H1 (cell line): ENCODE measurements at places on chromosomes 6 and 20. TPM values are rescaled to one million over a fixed set of nuclear protein-coding genes. Genes with fewer than 3 reads are reported as not detected.

GRCh38 chr6:118965371-118965770 lies 30.4 kb upstream of the MCM9 start:
- DNase-seq = no peak
- H3K4me3 ChIP-seq = no peak overlapping the region
- no peak overlapping the region for H3K27ac ChIP-seq
- no peaks in the 10 kb centered on the region for H3K27me3 ChIP-seq
- H3K36me3 ChIP-seq = no peaks in the 10 kb centered on the region

DNA sequence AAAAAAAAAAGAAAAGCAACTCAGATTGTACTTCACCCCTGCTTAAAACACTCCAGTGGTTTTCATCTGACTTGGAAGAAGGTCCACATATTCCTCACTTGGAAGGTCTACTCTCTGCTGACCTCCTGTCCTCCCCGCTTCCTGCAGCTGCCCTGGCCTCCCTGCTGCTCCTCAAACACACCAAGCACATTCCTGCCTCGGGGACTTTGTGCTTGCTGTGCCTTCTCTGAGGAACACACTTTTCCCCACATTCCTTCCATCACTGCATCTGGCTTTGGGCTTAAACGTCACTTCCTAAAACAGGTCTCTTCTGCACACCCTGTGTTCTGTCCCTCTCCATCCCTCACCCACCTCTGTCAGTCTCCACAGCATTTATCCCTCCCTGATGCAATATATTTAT lies 4.9 kb upstream of the PDYN start:
- H3K27me3 ChIP-seq = no peaks in the 10 kb centered on the region
- no peak overlapping the region for H3K27ac ChIP-seq
- H3K4me1 ChIP-seq = no peaks in the 10 kb centered on the region; the same call in 1 of the 2 replicates
- no peak overlapping the region for H3K4me3 ChIP-seq

DNA sequence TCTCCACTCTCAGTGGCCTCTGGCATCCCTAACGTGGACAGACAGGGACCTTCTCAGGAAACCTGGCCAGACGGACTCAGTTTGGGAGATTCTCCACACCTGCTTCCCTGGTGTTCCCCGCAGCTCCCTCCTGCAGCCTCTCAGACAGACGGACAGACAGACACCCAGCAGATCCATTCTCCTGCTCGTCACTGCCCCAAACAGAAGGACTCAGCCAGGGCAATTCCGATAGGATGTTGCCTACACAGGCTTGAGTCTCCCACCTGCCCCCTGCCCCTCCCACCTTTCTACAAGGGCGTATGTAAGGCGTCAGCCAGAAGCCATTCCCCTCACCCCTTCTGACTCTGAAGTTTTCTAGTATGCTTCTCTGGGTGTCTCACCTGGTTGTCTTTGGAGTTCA lies 428 bp downstream of the CCM2L start:
- no peak overlapping the region for H3K27ac ChIP-seq
- no peak for DNase-seq
- no peak overlapping the region for H3K4me3 ChIP-seq
- H3K36me3 ChIP-seq = no peaks in the 10 kb centered on the region
- H3K27me3 ChIP-seq = no peaks in the 10 kb centered on the region
- peaks cover 22% of the 10 kb centered on the region for H3K4me1 ChIP-seq

DNA sequence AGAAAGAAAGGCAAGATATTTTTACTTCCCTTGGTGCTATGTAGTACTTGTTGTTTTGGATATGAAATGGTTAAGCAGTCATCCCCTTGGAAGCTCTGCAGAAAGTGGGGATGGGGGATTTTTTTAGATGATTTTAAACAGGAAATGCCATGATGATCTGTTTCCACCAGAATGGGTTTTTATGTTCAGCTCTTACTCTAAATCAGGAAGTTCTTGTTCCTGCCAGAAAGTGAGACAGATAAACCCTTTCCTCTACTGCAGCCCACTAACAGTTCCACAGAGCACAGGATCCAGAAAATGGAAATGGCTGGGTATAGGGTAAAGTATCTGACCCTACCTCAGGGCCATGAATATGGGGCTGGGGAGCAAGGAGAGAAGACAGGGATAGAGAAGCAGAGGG lies 32.1 kb upstream of the PPP1R3G start:
- no peaks in the 10 kb centered on the region for H3K27me3 ChIP-seq
- H3K4me3 ChIP-seq = no peak overlapping the region

DNA sequence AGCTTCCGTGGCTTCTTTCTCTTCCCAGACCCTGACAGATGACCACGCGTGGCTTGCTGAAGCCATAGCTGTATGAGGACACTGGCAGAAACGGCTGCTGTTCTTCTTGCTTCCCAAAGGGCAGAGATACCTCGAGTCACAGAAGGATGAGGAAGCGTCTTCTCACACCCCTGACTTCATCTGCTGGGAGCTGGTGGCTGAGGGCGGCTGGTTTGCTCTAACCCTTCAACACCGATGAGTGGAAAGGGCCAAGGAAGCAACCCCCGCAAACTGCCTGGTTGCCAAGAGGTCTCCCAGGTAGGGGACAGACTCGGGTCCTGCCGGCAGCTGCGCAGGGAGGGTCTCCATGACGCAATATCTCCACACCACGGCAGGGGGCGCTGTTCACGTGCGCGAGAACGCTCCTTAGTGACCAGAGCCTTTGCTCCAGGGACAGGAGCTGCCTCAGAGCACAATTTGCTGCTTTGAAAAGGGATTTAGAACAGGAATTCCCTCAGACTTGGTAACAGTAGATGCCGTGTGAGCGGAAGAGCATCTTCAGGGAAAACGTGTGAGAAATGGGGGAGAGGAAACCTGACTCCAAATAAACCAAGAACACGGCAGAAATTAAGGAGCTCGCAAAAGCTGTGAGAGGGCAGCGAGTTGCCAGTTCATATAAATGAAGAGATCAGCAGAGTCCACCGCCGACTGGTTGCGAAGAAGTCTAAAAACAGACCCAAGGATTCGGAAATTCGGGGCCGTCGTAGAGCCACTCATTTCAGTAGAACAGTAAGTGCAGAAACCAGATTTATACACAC lies 80.2 kb downstream of the ERMARD start:
- H3K4me1 ChIP-seq = peaks cover 15% of the 10 kb centered on the region
- no peaks in the 10 kb centered on the region for H3K27me3 ChIP-seq
- no peaks in the 10 kb centered on the region for H3K36me3 ChIP-seq
- H3K27ac ChIP-seq = no peak overlapping the region

- H3K4me1 ChIP-seq = peaks cover 9% of the 10 kb centered on the region
- H3K36me3 ChIP-seq = no peaks in the 10 kb centered on the region
- no peak for DNase-seq
- no peaks in the 10 kb centered on the region for H3K27me3 ChIP-seq
- no peak overlapping the region for H3K27ac ChIP-seq
- no peak overlapping the region for H3K4me3 ChIP-seq
Measured at GRCh38 chr6:156658186-156658965, 118.8 kb upstream of the ARID1B start.

GRCh38 chr6:158628542-158628941 lies 16.0 kb downstream of the DYNLT1 start:
- H3K4me3 ChIP-seq = no peak overlapping the region
- DNase-seq = no peak
- H3K27ac ChIP-seq = no peak overlapping the region
- peaks cover 7% of the 10 kb centered on the region; the same call in 1 of the 2 replicates for H3K4me1 ChIP-seq

GRCh38 chr20:8116067-8116811 lies 15.8 kb upstream of the PLCB1 start:
- H3K4me1 ChIP-seq = no peaks in the 10 kb centered on the region
- no peak for DNase-seq
- no peaks in the 10 kb centered on the region for H3K36me3 ChIP-seq
- no peak overlapping the region for H3K27ac ChIP-seq
- H3K4me3 ChIP-seq = no peak overlapping the region

DNA sequence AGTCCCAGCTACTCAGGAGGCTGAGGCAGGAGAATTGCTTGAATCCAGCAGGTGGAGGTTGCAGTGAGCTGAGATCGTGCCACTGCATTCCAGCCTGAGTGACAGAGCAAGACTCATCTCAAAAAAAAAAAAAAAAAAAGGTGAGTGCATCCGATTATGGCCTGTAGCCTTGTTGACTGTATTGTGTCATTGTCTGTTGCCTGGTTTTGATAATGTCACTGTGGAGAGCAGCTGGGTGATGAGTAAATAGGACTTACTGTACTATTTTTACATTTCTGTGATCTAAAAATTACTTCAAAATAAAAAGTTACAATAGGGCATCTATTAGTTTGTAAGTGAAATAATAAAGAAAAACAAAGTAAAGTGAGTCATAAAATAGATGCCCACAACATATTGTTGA lies 134.1 kb upstream of the SALL4 start:
- no peak for DNase-seq
- H3K36me3 ChIP-seq = no peaks in the 10 kb centered on the region
- no peaks in the 10 kb centered on the region for H3K4me1 ChIP-seq
- no peaks in the 10 kb centered on the region for H3K27me3 ChIP-seq
- no peak overlapping the region for H3K4me3 ChIP-seq
- H3K27ac ChIP-seq = no peak overlapping the region

DNA sequence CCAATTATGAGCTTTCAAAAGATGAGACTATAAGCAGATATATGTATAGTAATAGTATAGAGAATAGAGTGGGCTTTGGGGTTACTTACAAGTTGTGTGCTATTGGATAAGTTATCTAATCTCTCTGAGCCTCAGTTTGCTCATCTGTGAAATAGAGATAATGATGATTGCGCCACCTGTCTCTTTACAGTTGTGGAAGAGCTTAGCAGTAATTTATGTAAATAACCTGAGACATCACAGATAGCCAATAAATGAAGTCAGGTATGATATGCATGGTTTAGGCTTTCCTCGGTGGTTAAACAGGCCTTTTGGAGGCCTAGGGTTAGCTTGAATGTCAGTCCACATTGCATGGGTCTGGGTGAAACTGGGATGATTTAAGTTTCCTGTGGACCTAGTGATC lies 29.8 kb upstream of the SCUBE3 start:
- no peak overlapping the region for H3K4me3 ChIP-seq
- peaks cover 5% of the 10 kb centered on the region for H3K4me1 ChIP-seq
- H3K27ac ChIP-seq = no peak overlapping the region
- H3K27me3 ChIP-seq = no peaks in the 10 kb centered on the region; the same call in 1 of the 2 replicates

GRCh38 chr6:137430954-137431353 lies 63.2 kb downstream of the OLIG3 start:
- H3K27me3 ChIP-seq = no peaks in the 10 kb centered on the region
- no peaks in the 10 kb centered on the region for H3K4me1 ChIP-seq

DNA sequence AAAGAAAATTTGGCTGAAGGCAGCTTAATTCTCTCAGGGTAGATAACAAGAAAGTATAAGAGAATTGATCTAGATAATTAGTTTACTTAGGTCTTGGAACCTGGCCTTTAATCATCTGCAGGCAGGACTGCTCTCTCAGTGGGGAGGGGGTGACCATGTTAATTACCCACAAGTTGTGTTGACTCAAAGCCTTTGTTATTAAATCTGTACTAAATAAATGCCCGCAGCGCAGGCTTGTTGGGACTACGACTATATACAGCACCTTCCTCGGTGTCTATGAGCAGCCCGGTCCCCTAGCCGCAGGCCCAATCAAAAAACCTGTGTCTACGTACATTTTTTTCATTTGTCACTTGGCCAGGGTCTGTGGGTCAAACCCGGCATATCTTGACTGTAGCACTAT lies 15.6 kb upstream of the ZNF451 start:
- no peak overlapping the region for H3K4me3 ChIP-seq
- DNase-seq = no peak
- no peaks in the 10 kb centered on the region; the same call in 1 of the 2 replicates for H3K4me1 ChIP-seq
- H3K27me3 ChIP-seq = no peaks in the 10 kb centered on the region
- no peaks in the 10 kb centered on the region for H3K36me3 ChIP-seq

DNA sequence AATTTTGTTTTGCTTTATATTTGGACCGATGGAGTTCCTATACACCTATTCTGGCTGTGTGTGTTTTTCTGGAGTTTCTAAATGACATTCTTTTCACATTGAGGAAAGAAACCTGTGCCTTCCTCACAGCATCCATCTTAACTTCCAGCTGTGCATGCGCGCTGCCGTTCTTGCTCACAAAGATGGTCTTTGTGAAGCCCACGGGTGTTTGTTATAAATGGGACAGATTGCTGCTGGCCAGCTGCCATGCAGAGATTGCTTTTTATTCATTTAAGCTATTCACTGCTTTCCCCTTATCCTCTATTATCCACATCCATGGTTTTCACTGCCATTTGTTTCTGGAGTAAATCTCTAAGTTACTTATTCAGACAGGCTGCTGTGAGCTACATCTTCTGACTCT lies 54.2 kb downstream of the SYNDIG1 start:
- H3K4me1 ChIP-seq = no peaks in the 10 kb centered on the region
- H3K27me3 ChIP-seq = no peaks in the 10 kb centered on the region
- H3K4me3 ChIP-seq = no peak overlapping the region
- DNase-seq = no peak

DNA sequence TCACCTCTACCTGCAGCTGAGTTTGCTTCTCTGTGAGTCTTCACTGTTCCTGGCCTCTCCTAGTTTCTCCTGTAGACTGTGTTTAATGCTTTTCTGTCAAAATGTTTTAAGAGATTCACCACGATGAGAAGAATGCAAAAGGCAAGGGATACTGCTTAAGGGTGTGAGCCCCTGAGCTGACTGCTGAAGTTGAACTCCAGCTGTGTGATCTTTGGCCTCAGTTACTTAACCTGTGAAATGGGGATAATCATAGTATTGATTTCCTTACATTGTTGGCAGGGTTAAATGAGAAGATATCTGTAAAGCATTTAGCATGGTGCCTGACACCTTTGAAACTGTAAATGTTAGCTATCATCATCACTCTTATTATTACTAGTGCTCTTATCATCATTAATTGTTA lies 230.2 kb upstream of the MYLIP start:
- no peaks in the 10 kb centered on the region for H3K27me3 ChIP-seq
- no peak for DNase-seq
- peaks cover 17% of the 10 kb centered on the region for H3K4me1 ChIP-seq
- H3K27ac ChIP-seq = no peak overlapping the region
- H3K4me3 ChIP-seq = no peak overlapping the region

DNA sequence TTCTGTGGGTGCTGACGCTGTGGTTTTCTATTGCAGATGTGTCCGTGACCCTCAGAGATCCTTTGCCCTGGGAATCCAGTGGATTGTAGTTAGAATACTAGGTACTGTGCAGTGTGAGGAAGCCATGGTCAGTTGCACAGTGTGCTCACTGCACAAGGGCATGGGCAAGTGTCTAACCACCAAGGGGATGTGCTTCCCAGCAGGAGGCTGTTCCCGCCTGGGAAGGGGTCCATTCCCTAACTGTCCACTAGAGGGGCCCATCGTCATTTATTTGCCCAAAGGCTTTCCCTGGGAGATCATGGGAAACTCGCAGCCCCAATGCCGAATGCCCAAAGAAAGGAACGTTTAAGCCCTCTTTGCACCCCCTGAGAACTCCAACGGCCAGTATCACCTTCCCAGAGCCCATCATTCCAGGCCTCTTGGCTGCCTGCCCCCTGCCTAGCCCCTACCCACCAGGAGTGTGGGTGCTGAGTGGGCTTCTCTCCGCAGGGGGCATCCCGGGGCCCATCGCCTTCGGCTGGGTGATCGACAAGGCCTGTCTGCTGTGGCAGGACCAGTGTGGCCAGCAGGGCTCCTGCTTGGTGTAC lies 26.2 kb downstream of the SLCO4A1 start:
- H3K27ac ChIP-seq = no peak overlapping the region
- H3K4me3 ChIP-seq = no peak overlapping the region
- DNase-seq = peak; percentile 44
- no peaks in the 10 kb centered on the region for H3K27me3 ChIP-seq

The NCOA7 gene
- total RNA-seq = 10.3 and 10.7 TPM in 2 replicates

The C20orf202 gene
- not detected in 2 replicates for total RNA-seq

The C20orf144 gene
- total RNA-seq = 0.23 and 0.24 TPM in 2 replicates

The COX4I2 gene
- total RNA-seq = not detected in 2 replicates

The ABRACL gene
- total RNA-seq = 167 and 172 TPM in 2 replicates

The RBCK1 gene
- 48.7 and 54.7 TPM in 2 replicates for total RNA-seq

The SMLR1 gene
- not detected in 2 replicates for total RNA-seq

The GTF2H4 gene
- 49.5 and 53.4 TPM in 2 replicates for total RNA-seq

The PDE10A gene
- total RNA-seq = 2.4 and 2.6 TPM in 2 replicates

The LY86 gene
- total RNA-seq = not detected in 2 replicates

The IL20RA gene
- total RNA-seq = 1.5 and 1.7 TPM in 2 replicates

The MDFI gene
- total RNA-seq = 38.5 and 41.0 TPM in 2 replicates

The CD24 gene
- total RNA-seq = 2,258 and 2,327 TPM in 2 replicates

The PRICKLE4 gene
- 0.67 and 1.4 TPM in 2 replicates for total RNA-seq
